ENCODE measurements at places on chromosomes 5 and 9. TPM values are rescaled to one million over a fixed set of nuclear protein-coding genes. Genes with fewer than 3 reads are reported as not detected.

- DNase-seq = no peak
Observed at GRCh38 chr5:89983216-89983615, 426.3 kb downstream of the CETN3 start.

DNA sequence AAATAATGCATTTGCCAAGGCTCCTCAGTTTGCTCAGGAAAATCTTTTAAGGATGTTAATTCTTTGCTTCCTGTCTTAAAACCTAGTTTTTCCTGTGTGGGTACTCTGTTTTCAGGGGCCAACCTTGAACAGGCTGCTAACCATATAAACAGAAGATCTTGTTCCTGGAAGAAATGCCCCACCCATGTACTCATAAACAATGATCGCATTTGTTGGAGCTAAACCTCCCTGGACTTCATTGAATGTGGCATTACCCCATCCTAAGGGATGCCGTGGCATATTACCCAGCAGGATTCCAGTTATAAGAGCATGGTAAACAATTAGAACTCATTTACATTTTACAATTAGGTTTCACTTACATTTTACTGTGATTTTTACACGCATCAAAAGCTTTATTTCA, 436.0 kb downstream of the ZNF608 start:
- DNase-seq = no peak

GRCh38 chr9:80890124-80890523, 799.2 kb downstream of the TLE1 start:
- no peak for DNase-seq

DNA sequence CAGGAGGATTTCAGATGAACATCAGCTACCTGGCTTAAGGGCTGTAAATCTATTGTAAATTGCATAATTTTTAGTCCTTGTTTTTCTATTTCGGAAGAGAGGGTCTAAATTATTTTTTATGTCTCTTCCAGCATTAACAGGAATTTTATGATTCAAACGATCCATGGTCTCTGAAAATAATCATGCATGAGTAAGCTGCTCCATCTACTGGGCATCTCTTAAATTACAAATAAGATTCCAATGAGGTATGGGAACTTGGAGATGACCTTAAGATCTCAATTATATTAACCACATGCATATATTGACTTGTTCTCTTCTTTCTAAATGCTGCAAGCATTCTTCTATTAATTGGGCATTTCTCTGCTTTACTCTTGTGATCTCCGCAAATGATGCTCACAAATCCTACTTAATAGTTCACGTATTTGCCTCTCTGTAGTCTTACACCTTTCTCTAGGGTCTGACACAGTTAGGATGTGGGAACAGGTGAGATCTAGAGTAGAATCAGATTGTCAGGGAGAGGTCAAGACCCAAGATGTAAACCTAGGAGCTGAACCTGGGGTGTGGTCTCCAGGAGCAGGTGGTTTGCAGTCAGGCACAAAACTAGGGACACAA, 86.9 kb downstream of the NUDT12 start:
- no peak for DNase-seq

- DNase-seq = no peak
Observed at GRCh38 chr9:115946530-115946929, 207.1 kb upstream of the PAPPA start.

GRCh38 chr9:133684121-133684935, 48.2 kb downstream of the DBH start:
- no peak for DNase-seq

- no peak for DNase-seq
Observed at GRCh38 chr5:102040326-102040725, 255.8 kb downstream of the SLCO4C1 start.

GRCh38 chr9:6219981-6220380, 4.4 kb downstream of the IL33 start:
- no peak for DNase-seq

GRCh38 chr9:69071059-69071458, 35.5 kb downstream of the FXN start:
- DNase-seq = no peak

DNA sequence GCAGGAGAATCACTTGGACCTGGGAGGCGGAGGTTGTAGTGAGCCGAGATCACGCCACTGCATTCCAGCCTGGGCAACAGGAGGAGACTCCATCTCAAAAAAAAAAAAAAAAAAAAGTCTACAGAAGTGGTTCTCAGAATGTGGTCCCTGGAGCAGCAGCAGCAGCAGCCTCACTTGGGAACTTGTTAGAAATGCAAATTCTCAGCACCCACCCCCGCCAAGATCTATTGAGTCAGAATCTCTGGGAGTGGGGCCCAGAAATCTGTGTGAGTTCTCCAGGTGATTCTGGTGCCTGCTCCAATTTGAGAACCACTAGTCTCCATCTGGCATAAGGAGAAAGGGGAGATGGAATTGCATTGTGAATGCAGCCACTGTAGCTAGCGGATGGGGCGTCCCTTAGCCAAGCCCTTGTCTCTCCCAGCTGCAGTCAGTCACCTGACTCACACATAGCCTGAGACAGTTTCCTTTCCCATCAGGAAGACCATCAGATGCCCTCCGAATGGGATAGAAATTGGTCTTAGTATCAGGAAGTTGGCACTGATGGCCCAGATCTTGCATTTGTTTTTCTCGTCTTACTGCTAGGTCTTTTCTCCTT, 12.2 kb upstream of the PTCH1 start:
- no peak for DNase-seq

RNF208 gene
- 2.7 TPM for total RNA-seq

CCDC171 gene
- total RNA-seq = 2.9 TPM

PPP2R2B gene
- total RNA-seq = 2.0 TPM

MORN5 gene
- total RNA-seq = not detected

CXCL14 gene
- total RNA-seq = 125 TPM
